ENCODE measurements at places on chromosomes 3 and 15.

DNA sequence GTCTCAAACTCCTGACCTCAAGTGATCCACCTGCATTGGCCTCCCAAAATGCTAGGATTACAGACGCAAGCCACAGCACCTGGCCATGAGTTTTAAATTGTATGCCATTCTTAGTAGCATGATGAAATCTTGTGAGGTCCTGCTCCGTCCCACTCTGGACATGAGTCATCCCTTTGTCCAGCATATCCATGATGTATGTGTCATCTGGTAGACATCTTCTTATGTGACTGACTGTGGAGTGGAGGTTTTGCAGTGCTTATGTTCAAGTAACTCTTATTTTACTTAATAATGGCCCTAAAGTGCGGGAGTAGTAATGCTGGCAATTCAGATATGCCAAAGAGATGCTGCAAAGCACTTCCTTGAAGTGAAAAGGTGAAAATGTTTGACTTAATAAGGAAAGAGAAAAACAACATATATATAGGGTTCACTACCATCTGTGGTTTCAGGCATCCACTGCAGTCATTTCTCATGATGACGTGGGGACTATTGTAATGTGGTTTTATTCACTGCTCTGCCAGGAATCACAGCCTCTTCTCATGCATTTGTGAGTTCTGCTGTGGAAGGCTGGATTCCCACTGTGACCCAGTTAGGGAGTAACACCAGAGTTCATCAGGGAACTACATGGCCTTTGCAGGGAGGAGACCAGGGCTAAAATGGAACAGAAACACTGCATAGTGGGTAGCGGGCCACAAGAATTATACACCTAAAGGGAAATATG lies 204.6 kb upstream of the STRIT1 start:
- DNase-seq: no peak

DNA sequence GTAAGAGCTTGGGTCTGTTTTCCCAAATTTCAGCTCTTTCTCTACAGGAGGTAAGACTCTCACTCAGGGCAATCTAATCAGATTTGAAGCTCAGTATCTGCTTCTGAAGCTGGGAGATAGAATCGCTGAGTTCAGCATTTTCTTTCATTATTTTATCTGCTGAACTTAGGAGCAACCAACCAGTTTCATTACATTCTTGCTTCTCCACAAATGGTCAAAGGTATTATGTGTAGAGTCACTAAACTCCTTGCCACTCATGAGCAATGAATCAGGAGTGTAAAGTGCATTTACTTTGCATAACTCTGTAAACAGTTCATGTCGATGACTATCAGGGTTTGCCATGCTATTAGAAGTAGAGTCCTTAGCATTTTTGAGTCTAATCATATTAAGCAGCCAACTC lies 249.4 kb downstream of the CHL1 start:
- DNase-seq: no peak

DNA sequence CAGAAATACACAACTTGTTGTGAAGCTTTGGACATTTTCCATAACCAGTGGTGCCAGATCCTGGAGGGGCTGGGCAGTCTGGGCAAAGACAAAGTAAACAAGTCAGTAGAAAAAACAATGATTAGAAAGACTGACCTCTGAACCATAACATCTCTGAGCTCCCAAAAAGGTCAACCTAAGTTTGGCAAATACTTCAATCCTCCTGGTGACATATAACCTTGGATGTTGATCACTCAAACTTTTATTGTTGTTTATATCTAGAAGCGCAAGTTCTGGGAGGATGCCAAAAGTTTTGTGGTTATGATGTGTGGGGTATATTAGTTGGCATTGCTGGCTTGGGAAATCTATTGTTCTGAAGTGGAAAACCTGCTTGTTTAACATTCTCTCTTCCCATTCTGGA lies 257.7 kb downstream of the DIPK2A start:
- DNase-seq: no peak

- peak; percentile 60 for DNase-seq
Observed at GRCh38 chr3:46361408-46362283, 7.7 kb downstream of the CCR2 start.

GRCh38 chr3:195106418-195106906 lies 164.5 kb downstream of the XXYLT1 start:
- peak; percentile 73 for DNase-seq

DNA sequence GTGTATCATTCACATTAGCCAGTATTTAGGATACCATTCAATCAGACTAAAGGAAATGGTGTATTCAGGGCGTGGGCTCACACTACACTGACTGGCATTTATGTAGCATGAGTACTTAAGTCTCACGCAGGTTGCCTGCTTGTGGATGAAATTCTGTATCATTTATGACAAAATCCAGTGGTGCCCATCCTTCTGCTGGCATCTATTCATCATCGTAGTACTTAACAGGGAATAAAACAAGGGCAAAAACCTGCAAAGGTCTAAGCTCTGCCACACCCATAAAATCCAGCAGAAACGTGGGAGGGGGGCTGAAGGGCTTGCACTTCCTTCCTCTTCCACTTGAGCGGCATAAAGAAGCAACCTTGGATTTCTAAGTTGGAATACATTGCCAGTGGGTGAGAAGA lies 2.7 kb downstream of the GAP43 start:
- no peak for DNase-seq

DNA sequence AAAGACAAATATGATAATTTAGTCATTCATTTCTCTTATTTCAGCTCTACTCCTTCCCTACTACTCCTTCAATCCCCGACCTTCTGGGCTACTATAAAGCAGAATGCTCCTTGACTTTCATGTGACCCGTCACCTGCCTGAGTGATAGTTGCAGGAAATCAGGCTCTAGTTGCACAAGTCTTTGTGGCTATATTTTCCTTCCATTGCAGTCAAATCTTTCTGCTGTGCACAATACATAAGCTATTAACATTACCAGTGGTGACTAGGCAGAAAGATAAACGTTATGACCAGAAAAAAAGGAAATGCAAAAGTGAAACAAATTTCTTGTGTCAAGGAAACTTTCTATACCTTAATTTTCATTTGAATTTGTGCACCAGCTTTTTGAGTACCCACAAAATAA lies 2.3 kb downstream of the SUCNR1 start:
- DNase-seq: peak; percentile 85

DNA sequence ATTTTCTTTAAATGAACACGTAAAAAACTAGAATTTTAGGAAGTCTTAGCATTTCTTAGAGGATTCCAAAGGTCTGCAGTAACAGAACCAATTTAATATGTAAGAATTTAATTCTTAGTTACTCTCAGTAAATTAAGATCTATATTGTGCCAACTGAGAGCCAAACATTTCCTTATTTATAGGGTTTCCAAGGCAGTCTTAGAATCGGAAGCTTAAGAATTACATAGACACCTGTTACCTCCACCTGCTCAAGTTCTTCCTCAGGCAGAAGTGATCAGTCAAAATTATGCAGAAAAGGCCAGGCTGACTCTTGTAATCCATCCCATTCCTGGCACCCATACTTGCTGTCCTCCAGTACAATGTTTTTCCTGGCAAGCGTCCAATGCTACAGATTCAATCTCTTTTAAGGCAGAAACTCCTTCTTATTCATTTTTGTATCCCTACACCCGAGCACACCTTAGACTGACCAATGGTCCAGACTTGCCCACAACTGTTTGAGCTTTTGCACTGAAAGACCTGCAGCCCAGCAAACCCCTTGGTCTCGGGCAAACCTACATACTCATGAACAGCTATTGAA lies 64.3 kb downstream of the NCEH1 start:
- DNase-seq: peak; percentile 29

GRCh38 chr3:76352051-76352450 lies 566.7 kb upstream of the ZNF717 start:
- no peak for DNase-seq

DNA sequence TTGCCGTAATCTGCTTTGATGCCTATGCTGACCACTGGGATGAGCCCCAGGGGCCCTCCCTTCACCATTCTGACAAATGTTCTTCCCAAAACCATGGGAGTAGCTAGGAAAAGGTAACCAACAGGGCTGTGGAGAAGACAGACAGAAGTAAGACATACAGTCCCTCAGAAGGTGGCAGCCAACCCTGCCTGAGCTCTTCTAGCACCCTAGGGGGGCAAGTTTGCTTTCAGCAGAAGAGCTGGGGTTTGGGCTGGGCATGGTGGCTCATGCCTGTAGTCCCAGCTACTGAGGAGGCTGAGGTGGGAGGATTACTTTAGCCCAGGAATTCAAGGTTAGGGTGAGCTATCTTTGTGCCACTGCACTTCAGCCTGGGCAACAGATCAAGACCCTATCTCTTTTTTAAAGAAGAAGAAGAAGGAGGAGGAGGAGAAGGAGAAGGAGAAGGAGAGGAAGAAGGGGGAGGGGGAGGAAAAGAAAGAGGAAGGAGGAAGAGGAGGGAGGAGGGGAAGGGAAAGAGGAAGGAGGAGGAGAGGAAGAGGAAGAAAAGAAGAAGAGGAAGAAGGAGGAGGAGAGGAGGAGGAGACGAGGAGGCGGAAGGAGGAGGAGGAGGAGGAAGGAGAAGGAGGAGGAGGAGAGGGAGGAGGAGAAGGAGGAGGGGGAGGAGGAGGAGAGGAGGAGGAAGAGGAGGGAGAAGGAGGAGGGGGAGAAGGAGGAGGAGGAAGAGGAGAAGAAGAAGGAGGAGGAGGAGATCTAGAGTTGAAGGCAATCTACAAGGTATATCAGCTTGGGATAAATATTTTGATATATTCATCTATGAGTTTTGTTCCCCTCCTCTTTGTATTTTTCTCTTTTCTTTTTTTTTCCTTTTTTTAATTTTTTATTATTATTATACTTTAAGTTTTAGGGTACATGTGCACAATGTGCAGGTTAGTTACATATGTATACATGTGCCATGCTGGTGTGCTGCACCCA lies 44.9 kb upstream of the ABHD2 start:
- no peak for DNase-seq

DNA sequence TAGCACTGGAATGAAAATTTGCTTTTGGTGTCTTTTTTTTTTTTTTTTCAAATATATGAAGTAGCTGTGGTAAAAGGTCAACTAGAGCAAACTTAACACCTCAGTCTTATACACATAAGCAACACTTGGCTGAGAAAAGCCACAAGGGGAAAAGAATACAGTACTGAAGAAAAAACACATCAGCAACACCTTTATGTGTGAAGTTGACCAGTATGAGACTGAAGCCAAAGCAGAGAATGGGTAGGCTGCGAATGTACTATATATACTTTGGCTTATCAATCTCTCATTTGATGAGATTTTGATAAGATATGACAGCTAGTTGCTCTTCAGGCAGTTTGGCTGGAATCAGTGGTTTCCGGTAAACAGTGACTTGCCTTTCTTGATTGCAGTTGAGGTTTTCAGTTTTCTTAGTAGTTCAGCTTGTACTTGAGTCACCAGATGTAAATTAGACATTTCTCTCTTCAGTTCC lies 22.0 kb upstream of the ZCWPW2 start:
- peak; percentile 67 for DNase-seq

GRCh38 chr3:117910820-117911521 lies 1123.7 kb downstream of the IGSF11 start:
- DNase-seq: no peak

DNA sequence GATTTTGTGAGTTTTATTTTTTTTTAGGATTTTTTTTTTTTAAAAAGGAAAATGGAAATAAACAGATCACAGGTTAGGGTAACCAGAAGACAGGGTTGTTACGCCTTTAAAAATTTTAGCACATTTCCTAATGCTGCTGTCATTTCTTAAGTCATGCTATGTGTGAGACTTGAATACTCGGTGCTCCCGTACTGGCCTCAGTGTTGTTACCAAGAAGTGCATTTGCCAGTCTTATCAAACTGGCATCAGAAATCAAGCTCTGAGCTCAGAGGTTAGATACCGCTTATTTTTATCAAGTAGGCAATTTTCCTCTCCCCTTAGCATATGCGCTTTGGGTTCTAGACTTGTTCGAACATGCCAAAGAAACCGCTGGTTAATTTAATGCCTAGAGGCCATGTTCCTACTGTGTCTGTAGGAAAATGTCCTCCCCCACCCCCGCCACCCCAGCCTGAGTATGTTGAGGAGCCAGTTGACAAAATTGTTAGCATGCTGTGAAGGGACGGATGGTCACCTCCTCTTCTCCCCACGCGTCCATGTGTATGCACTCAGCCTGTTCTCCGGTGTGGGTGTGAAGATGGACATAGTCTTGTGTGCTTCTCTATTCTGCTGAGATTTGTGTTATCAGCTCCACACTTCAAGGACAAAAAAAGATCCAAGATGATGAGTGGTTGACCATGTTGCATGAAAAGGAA lies 88.9 kb downstream of the ITPR1 start:
- peak; percentile 66 for DNase-seq

GRCh38 chr15:64800476-64800875 lies 25.0 kb downstream of the PIF1 start:
- DNase-seq: no peak

DNA sequence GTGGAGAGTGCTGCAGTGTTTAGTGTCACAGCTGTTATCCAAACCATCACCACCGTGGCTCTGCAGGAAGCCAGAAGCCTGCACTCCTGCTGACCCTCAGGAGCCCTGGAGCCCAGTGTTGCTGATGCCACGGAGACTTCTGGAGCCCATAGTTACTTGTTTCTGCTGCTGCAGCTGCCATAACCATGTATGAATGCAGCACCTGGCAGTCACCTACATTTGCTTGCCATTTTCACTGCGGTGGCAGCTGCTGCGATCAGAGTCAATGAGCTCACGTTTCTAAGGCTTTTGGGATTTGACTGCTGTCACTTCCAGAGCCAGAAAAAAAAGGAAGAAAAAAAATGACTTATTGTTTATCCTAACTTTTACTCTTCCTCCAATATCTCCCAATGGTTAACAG lies 299.2 kb upstream of the THRB start:
- no peak for DNase-seq

DNA sequence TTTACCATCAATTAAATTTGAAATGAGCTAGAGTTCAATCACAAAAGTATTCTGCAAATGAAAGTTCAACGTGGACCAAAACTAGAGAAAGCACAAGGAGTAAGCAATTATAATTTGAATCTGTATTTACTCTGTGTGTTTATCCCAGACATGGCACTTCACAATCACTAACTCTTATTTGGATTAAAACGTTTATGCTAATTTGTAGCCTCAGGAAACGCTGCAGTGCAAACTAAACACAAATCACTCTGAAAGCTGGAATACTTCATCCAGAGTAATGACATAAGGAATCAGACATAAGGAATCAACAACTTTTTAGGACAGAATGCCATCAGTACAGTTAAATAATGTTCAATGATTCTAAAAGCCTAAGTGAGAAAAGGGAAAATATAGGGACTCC lies 18.5 kb downstream of the CEP152 start:
- no peak for DNase-seq

DNA sequence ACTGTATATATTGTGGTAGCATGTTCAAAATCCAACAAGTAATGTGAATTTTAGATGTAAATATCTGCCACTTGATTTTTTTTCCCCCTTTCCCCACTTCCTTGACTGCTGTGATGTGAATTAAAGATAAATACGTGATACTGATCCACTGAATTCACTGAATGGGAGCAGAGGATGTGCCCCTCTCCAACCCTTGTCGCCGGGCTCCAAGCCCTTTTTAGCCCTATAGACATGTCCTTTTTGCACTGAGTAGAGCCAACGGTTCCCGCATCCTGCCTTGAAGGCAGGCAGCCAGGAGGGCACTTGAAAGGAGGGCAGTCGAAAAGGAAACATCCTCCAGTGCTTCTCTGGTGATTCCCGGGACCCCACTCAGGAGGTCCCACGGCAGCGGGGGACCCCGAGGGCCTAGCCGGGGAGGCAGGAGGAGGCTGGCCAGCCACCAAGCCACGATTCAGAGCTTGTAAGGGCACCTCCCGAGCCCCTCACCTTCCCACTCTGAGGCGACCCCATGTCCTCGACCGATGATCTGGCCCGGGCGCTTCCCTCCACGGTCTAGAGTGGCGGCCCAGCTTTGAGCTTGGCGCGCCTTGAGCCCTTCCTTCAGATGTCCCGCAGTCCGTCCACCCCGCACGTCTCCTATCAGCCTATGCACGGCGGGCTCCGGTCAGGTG lies 901 bp upstream of the MANF start:
- peak; percentile 58 for DNase-seq

GRCh38 chr3:180116658-180117057 lies 79.9 kb upstream of the PEX5L start:
- DNase-seq: no peak
